ENCODE measurements at places on chromosomes 2 and 18. TPM values are rescaled to one million over a fixed set of nuclear protein-coding genes. Genes with fewer than 3 reads are reported as not detected.
A peak's percentile ranks its signal among the peaks of the same experiment; 100 is the strongest.

MARCHF4 gene
- not detected for total RNA-seq

FAM124B gene
- total RNA-seq, result 1.7 TPM

DNA sequence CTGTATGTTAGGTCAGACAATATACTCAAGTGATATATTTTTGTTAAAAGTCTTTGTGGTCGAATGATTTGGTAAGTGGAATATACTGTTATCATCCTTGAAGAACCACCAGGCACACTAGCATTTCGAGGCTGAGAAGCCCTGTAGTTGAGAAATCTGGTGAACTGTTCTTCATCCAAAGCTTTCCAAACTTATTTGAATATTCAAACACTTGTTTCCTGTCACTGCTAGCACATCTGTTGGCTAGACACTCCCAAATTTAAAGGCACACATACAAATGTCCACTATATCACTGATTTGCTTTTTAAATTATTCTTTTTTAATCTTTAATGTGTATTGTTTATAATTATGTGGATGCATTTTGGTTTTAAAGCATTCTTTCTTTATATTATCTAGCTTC lies 241.9 kb upstream of the CNTNAP5 start:
- DNase-seq, result no peak

DNA sequence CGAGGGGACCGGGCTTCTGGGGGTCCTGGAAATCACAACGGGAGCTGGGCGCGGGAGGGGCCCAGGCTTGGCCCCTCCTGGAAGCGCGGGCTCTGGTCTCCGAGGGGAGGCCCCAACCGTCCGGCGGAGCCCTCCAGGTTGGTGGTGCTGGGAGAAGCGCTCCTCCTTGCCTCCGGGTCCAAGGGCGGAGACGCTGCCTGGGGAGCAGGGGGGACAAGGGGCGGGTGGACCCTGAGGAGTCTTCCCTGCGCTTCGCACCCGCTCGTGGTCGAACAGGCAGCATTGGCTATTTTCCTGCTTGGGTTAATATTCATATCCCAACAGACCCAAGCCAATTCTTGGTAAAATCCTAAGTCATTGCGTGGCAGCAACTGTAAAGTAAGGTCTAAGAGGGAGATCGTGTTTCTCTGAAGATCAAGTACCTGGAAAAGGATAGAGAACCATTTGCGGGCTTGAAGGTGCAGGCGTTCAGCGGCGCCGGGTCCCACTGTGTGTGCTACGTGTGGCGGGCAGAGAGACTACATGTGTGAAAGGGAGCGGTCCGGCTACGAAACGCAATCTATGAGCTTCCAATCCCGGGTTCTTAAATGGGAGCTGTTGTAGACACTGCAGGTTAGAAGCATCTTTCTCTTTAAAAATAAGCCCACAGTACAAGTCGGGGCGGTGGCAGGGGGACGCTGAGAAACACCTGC lies 805 bp downstream of the CIDEA start:
- DNase-seq, result no peak

- peak; percentile 52 for DNase-seq
Measured at GRCh38 chr2:19879120-19879519, 22.7 kb downstream of the TTC32 start.

- no peak for DNase-seq
Measured at GRCh38 chr18:9731380-9731779, 23.3 kb downstream of the RAB31 start.

DNA sequence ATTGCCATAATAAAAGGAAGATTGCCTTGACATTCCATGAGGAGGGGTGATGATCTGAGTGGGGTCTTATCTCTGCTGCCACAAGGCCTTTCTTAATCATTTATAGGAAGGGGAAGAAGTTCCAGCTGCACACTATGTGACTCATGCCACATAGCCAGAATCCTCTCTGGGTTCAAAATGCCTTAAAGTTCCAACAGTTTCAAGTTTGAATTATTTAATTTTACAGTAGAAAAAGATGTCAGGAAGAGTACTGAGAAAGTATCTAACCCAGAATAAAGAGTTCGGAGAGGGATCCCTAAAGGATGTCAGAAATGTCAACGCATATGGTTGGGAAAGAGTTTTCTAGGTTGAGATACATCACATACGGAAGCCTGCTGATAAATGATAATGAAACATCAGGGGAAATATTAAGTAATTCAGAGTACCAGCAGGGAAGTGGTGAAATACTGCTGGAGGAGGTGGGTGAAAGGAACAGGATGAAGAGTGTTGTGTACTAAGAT lies 999.9 kb downstream of the TSN start:
- DNase-seq, result no peak

REG3G gene
- total RNA-seq, result not detected

GRCh38 chr18:7778181-7778580 lies 211.1 kb downstream of the PTPRM start:
- no peak for DNase-seq

GRCh38 chr2:11319939-11320338 lies 24.5 kb downstream of the ROCK2 start:
- no peak for DNase-seq
